ENCODE measurements at places on chromosomes 3 and 15. TPM values are rescaled to one million over a fixed set of nuclear protein-coding genes. Genes with fewer than 3 reads are reported as not detected.

DNA sequence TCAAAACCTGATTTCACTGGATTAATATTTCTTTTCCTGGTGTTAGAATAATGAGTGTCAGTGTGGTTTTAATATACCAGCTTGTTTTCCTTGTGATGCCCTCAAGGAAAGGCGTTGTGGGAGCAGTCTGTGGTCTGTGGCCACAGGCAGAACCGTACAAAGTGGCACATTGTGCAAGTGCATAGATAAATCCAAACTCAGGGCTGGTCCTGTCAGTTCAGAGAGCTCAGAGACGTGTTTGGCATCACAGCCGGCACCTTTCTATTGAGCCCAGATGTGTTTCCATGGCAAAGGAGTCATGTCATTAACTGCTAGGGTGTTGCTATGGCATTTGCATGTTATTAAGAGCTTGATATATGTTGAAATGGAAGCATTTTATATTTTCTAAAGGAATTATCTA, 289.9 kb upstream of the RASGRP1 start:
- no peak for DNase-seq

GRCh38 chr3:46985588-46985987, 6.1 kb downstream of the NBEAL2 start:
- no peak for DNase-seq

DNA sequence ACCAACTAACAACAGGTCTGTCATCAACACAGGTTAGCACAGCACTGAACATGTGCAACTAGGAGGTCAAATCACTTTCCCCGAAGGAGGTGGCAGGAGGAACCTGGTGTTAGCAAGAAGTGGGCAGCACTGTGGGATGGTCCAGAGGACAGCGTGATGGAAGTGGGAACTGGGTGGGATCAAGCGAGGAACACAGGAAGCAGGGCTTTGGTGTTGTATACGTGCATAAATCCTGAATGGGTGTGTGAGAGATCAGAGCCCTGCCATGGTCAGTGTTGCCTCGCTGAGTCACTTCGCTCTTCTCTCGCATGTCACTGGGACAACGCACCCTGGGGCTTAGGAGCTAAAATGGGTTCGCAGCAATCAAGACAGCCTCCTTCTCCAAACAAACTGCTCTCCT, 62.1 kb downstream of the MOBP start:
- DNase-seq, result no peak

NCEH1 gene
- 26.1 TPM for total RNA-seq

VWA5B2 gene
- not detected for total RNA-seq

Measured in MG63 (cell line).